ENCODE measurements at places on chromosomes 2 and 18.

GRCh38 chr18:48138660-48139430 lies 208.4 kb upstream of the SMAD2 start:
- no peak for DNase-seq

- no peak for DNase-seq
Observed at GRCh38 chr2:159925975-159926374, 128.0 kb upstream of the CD302 start.

DNA sequence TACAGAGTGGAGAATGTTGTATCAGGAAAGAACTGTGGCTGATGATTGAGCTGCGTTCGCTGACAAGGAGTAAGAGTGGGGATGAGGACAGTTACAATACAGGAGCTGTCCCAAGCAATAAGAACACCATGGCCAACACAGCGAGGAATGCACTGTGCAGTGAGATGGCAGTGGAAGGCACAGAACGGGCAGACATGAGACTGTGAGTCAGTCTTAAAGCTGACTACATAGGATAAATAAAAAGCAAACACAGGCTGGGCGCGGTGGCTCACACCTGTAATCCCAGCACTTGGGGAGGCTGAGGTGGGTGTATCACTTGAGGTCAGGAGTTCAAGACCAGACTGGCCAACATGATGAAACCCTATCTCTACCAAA lies 89.8 kb downstream of the CABYR start:
- DNase-seq: no peak

DNA sequence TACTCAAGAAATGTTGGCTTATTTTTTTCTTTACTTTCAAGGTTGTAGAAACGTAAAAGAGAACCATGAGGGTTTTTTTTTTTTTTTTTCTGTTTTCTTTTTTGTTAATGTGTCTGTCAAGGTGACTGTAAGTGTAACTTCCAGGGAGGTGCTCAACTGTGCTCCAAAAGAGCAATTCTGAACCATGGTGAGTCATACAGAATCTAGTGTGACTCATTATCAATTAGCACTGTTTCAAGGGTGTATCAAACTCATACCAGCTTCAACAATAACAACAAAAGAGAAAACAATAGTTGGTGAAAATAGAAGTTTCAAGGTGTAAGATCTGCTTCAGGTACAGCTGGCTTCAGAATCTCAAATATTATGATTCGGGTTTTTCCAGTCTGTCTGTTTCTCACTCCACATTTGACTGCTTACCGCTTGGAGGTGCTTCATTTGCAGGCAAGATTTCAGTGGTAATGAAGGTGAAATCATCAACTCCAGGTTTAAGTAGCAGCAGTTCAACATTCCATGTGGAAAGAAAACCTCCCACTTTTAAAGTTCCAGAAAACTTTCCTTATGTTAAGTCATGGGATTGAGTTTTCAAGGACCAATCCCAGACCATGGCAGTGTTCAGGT lies 850.6 kb downstream of the CNTNAP5 start:
- no peak for DNase-seq

GRCh38 chr18:9147440-9148202 lies 11.0 kb downstream of the ANKRD12 start:
- peak; percentile 75 for DNase-seq

DNA sequence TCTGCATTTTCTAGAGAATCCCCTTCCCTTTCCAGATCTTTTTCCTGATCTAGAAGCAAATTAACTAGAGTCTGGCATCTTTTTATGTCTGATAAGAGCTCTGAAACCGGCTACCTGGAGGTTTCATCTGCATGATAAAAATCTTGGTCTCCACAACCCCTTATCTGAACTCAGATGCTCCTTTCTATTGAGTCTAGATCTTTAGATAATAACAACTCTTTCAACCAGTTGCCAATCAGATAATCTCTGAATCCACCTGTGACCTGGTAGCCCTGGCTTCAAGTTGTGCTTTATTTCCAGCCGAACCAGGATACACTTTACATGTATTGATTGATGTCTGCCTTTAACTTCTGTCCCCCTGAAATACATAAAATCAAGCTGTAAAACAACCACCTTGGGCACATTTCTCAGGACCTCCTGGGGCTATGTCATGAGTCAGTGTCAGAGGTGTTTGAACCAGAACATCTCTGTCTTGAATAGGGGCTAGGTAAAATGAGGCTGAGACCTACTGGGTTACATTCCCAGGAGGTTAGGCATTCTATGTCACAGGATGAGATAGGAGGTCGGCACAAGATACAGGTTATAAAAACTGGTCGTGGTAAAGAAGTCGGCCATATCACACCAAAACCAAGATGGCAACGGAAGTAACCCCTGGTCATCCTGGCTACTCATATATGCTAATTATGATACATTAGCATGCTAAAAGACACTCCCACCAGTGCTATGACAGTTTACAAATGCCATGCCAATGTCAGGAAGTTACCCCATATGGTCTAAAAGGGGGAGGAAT lies 20.8 kb downstream of the RALBP1 start:
- no peak for DNase-seq

DNA sequence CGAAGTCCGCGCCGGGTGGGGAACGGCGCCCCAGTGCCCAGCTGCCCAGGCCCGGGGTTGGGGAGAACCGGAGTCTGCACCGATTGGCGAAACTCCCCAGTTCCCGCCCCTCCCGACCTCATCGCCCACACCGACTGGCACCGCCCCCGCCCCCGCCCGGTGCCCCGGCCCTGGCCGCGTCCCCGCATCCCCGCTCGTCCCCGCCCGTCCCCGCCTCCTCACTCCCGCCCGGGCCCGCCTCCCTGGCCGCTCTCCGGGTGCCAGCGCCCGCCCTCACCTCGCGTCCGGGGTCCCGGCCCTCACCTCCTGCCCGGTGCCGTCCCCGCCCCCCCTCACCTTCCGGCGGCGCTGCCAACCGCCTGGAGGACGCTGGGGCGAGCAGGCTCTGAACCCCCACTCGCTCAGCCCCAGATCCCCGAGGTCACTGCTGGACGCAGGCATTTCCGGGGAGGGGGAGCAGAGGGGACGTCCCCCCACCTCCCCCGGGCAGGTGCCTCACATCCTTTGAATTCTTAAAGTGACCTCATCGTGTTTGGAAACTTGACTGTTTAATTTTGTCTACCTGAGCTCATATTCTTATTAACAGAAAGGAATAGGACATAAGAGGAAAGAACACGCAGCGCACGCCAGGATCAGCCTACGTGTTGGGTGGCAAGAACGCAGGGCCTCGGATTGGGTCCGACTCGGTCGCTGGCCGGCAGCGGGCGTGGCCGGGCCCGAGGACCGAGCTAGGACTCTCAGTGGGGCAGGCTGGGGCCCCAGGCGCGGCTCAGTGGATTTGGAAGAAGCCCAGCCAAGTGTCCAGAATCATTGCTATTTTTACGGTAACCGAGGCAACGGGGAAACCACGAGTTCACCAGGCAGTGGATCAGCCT lies at the start of gene FAM110C:
TSS of gene FAM110C (minus strand) at position 35 of the 875 bp plus-strand sequence. CDS start 120 bp downstream, outside the sequence.
- peak; percentile 1 for DNase-seq

GRCh38 chr2:396903-397302 lies 109.0 kb upstream of the ALKAL2 start:
- no peak for DNase-seq

- DNase-seq: no peak
Observed at GRCh38 chr2:25018681-25019080, 23.2 kb upstream of the EFR3B start.

- DNase-seq: no peak
Observed at GRCh38 chr2:169510496-169510895, 994 bp downstream of the KLHL41 start.

Data from fibroblast of upper back skin (primary cell).